D341Med (cell line): ENCODE measurements at places on chromosomes 7 and 10.
A peak's percentile ranks its signal among the peaks of the same experiment; 100 is the strongest.

- DNase-seq: no peak
These were observed 112.7 kb downstream of the CDH23 start for GRCh38 chr10:71509444-71509843.

- no peak for DNase-seq
These were observed 8.2 kb downstream of the COL26A1 start for GRCh38 chr7:101370836-101371235.

DNA sequence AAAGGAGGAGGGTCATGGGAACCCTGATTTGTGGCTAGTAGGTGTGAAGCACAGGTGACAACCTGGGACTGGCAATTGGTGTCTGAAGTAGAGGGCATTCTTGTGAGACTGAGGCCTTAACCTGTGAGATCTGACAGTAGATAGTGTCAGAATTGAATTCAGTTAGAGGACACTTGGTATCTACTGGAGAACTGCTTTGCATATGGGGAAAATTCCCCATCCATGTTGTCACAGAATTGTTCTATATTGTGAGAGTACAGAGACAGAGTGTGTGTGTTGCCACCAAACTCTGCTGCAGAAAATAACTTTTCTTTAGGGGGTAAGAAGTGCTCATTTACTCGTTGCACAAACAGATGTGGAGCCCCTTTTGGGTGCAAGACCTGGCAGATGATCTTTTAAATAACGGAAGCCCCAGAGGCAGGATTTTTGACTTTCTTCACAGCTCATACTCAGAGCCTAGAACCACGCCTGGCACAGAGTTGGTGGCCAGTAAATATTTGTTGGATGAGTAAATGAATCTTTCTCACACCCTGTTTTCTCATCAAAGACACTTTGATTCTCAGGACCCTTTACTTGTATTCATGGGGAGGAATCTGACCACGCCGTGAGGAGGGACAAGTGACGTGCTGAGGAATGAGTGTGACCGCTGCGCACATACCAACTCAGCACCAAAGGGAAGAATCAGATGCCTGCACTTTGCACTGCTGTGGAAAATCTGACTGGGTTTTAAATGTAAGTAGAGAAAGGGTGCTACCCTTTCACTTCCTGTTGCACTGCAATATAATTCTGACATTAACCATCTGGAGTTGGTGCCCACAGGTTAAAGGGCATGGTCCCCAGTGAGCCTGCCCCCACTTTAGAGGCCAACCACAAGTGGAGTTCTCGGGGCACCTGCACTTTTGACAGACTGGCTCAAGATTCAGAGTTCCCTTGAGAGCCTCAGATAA lies 39.2 kb upstream of the SDHAF3 start:
- no peak for DNase-seq

DNA sequence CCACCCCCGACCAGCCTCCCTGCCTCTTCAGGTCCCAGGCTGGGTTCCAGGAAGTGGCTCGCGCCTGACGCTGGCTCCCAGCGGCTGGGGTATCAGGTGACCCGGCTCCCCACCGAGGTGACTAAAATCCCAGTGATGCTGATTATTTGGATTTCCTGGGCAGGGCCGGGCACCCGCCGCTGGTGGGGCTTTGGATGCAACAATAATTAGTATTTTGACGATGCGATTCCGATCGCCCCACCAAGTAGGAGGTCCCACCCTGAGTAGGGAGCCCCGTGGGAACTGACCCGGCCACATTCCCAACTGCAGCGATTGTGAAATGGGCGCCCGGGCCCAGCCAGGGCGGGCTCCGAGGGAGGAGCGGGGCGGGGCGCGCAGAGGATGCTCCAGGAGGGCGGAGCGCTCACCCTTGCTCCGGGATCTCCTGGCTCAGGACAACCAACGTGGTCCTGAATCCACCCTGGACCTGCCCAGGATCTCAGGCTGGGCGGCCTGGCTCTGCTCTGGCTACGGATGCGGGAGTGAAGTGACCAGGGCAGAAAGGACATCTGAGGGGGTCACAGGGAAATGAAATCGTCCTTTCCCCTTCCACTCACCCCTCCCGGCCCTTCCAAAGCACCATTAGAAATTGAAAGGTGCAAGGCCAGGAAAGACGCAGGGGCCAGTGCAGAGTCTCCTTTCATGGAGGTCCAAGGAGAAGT lies 32.6 kb downstream of the DUSP5 start:
- DNase-seq: peak; percentile 32

DNA sequence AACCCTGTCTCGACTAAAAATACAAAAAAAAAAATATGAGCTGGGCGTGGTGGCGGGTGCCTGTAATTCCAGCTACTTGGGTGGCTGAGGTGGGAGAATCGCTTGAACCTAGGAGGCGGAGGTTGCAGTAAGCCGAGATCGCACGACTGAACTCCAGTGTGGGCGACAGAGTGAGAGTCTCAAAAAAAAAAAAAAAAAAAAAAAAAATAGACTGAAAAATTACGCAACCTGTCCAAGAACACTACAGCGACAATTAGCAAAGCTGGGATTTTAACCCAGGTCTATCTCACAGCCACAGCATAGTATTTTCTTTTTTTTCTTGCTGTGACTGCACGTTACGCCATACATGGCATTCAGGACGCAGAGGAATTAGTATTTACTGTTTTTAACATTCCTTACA lies 1.1 kb upstream of the RABGEF1 start:
- no peak for DNase-seq

- DNase-seq: peak; percentile 26
These were observed 132.1 kb downstream of the NRBF2 start for GRCh38 chr10:63265222-63265617.

DNA sequence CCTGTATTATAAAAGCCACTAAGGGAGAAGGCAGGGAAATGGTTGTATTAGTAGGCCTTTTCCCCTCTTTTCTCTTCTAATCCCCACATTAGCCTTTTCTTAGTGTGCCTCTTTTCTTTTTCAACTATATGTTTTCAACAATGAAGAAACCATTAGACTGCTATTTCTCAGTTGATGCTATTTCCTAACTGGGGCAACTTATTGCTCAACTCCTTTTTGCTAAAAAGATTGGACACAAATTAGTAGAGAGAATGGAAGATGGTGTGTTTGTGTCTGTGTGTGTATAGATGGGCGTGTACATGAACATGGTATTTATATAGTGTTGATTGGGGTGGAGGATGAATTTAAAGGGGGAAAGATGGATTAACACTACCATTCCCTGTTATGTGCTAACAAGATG lies 28.4 kb downstream of the TBC1D12 start:
- no peak for DNase-seq

GRCh38 chr7:300048-300447 lies 10.1 kb downstream of the FOXL3 start:
- DNase-seq: peak; percentile 10

DNA sequence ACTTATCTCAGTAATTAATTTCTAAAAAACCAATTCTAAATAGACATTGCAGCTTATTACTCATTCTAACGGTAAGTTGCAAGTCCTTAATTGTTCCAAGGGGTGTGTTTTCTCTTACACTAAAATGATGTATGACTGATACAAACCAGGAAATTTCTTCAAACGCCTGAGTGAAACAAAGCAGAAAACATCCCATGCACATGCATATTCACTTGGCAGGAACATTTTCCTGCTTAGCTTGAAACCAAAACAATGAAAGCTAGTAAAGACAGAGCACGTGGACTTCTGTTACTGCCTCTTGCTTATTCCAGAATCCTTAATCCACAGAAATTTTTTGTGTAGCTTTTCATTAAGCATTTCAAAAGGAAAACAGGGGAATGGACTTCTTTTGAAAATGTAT lies 187.7 kb downstream of the MTERF1 start:
- DNase-seq: no peak

DNA sequence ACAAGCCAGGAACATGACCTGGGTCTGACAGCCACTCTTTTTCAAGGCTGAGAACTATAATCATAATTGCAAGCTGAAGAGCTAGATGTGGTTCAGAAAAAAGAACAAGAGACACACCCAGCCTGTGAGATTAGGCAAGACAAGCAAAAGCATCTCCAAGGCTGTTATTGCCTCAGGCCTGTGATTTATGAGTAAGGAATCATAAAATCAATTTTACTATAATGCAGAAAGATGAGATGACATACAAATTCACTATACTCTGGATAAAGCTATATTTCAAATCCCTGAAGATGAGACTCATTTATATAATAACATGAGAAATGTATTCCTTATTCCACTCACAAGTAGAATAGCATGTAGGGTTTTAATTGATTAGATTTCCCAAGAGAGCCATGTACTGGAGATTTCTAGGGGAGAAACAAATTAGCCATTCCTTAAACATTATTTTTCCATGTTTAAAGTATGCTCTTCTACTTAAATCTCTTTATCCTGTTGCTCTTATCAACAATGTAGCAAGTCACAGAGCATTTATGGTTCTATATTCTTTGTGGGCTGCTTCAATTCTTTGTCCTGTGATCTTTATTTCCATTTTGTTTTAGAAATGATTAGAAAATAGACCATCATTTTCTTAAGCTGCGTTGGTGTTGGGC lies 47.4 kb downstream of the FHIP2A start:
- no peak for DNase-seq

- DNase-seq: no peak
These were observed 431.2 kb downstream of the PAXIP1 start for GRCh38 chr7:154571772-154572171.

GRCh38 chr10:131553581-131553980 lies 242.1 kb upstream of the TCERG1L start:
- DNase-seq: no peak

DNA sequence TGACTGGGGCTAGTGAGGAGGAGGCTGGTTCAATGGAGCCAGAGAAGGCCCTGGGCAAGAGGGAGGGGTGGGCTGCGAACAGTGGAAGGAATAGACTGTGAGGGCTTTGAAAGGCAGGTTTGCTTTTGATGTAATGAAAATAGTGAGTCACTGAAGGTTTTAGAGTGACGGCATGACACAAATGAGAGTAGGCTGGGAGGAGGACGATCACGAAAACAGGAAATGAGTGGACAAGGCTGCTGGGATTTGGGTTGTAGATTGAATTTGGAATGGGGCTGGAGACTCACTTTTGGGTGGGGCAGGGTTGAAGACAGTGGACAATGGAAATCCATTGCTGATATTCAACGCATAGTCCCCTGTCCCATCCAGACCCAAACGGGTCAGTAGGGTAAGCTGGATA lies 139.6 kb downstream of the CDH23 start:
- DNase-seq: no peak

DNA sequence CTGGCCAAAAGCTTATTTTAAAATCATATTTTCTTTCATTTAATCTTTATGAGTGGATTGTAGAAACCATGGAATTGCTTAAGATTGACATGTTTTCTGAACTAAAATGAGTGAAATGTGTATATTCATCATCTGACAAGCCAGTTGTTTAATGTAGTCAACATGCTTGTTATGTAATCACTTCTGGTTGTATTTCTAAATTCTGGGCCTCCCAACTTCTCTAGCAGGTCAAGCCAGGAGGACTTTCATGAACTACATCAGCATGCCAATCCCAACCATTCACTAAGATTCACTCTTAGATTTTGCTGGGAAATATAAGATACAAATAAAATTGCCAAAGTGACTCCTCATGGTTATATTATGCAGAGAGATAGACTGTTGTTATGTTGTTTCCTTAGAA lies 21.1 kb upstream of the MAP3K8 start:
- no peak for DNase-seq

DNA sequence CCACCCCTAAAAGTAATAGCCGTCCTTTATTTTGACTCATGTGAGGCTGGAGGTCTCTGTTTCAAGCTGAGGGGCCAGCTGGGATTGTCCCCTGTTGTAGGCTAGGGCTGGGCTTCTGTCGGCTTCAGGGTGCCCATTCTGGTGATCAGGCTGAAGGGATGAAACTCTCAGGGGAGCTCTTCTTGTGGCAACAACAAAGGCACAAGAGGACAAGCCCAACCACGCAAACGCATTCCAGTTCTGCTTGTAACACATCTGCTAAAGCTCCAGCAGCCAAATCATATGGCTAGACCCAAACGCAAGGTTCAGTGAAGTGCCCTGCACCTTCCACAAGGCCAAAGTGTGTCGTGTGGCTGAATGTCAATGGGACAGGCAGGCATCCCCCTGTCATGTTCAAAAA lies 405.7 kb downstream of the INHBA start:
- DNase-seq: no peak

- no peak for DNase-seq
These were observed 29.7 kb downstream of the TMEM270 start for GRCh38 chr7:73890555-73891147.

DNA sequence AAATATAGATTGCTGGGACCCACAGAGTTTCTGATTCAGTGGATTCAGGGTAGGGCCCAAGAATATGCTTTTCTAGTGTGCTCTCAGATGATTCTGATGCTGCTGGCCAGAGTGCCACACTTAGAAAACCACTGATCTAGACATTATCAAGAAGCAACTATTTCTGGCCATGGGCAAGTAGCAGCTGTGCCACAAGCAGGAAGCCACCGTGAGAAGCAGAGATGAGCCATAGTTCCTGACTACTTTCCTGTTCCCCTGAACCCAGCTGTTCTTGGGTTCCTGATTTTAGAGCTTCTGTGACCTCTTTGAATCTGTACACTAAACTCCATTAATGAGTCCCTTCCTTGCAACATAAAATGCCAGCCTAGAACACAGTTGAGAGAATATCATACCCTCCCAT lies 38.1 kb upstream of the PIK3AP1 start:
- DNase-seq: no peak

DNA sequence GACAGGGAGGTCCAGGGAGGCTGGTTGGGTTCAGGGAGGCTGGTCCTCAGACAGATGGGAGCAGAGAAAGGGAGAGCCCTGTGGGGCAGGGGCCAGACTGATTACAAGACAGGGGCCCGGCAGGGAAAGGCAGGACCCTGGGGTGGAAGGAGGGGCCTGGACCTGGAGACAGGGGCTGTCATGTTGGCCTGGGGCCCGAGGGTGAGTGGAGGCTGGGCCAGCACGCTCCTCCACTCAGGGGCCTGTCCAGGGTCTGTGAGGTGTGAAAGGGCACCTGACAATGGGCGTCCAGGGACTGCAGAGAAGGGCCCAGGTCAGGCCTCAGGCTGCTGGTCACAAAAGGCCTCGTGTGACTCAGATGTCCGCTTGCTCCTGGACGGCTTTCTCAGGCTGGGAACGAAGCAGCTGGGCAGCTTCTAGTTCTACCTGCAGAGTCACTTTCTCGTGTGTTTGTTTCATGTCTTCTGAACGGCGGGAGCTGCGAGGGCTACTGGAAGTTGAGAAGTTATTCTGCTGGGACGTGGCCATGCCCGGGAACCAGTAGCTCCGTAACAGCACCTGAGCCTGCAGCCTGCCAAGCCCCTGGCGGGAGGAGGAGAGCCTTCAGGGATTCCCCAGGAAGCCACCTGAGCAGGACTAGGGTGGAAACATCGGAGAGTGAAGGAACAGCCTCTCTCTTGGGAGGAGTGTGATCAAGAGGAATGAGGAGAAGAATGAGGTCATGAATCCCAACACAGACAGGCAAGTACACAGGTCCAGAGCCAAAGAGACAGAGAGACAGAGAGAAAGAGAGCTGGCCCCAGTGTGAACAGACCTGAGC lies 65.8 kb downstream of the KLF6 start:
- DNase-seq: no peak

DNA sequence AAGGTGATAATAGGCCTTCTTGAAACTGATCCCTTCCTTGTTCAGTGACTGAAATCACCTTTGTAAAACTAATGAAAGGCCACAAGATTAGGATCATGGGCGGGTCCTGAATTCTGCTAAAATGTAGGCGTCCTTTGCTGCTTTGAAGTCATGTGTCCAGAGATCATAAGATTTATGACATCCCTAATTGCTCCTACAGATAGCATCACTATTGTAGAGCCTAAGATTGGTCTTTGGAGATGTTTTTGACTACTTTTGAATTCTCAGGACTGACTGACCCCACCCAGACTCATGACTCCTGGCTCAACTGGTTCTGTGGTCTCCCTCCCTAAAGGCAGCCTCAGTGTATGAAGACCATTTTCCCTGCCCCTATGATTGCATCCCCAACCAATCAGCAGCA lies 322.6 kb upstream of the SEMA3D start:
- DNase-seq: no peak
